ENCODE measurements at places on chromosomes 2 and 18.

GRCh38 chr2:205187731-205188130, 494.6 kb upstream of the NRP2 start:
- no peak for DNase-seq

DNA sequence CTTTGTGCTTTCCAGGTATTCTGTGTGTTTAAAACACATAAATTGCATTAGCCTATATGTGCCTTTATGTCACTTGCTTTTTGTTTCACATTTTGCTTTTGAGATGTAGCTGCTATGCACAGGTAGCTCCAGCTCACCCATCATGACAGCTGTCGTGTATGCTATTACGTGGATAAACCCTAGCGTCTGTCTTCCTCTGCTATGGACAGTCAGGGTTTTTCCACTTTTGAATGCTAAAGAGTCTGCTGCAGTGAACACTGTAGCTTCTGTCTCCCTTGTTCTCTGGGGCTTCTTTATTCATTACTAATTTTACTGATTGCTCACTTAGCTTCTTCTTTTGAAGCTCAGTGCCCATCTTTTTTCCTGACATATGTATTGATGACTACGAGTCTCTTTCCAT, 24.7 kb upstream of the MBP start:
- no peak for DNase-seq

DNA sequence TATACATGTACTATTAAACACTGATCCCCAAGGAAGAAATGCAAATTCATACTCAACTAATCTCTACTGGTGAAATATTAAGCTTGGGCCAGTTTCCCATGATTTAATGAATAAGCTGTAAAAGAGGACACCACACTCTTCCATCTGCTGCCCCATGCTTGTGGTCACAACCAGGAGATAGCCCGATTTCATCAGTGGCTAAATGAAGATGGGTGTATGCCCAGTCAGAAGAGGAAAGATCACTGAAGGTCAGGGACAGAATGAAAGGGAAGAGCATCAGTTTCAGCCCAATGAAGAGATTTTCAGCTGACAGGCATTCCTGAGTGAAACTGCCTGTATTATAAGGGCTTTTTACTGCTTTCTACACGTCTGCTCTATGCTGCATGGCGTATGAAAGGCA, 103.5 kb downstream of the KCNS3 start:
- no peak for DNase-seq

DNA sequence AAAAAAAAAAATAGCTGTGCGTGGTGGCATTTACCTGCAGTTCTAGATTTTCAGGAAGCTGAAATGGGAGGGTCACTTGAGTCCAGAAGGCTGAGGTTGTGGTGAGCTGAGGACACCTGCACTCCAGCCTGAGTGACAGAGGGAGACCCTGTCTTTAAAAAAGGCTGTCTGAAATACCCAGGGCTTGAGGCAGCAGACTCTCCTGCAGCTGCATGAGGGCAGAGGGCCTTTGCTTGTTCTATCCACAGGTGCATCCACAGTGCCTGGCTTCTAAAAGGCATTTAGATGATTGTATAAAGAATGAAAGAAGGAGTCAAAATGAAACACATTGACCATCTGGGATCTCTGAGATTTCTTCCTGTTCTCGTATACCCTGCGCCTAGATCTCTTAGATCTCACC, 152.9 kb downstream of the MGAT5 start:
- no peak for DNase-seq

DNA sequence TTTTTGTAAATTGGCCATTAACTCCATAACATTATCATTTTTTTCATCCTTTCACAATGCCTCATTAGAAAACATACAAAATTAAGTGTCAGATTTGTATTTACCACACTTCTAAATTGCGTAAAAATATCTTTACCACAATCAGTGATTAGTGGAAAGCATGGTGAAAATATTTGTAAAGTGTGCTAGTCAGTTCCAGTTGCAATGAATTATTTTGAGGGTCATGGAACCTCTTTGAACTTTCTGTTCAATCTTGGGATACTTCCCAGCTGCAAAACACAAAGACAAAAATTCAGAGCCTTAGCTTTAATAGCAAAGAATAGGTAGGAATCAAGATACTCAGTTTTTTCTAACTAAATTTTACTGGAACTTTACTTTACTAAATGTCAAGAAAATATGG, 4.0 kb upstream of the COL3A1 start:
- DNase-seq, result no peak

GRCh38 chr2:223934870-223935269, 10.3 kb downstream of the WDFY1 start:
- no peak for DNase-seq

All from GM18507 (cell line).